ENCODE measurements at places on chromosomes 12 and 14. TPM values are rescaled to one million over a fixed set of nuclear protein-coding genes. Genes with fewer than 3 reads are reported as not detected.

Gene LRP1-AS
- not detected for total RNA-seq

Gene EPYC
- 0.53 TPM for total RNA-seq

Gene TPH2
- total RNA-seq, result not detected

Gene LGR5
- 1.4 TPM for total RNA-seq

Gene SLC7A7
- 9.7 TPM for total RNA-seq

Gene PEX5
- 50.2 TPM for total RNA-seq

Gene LMO3
- total RNA-seq, result 4.1 TPM

Gene RTN1
- 11.1 TPM for total RNA-seq

Gene SLC17A8
- total RNA-seq, result 2.6 TPM

Gene TAS2R7
- total RNA-seq, result not detected

Gene MMP14
- total RNA-seq, result 115 TPM

Gene PYGL
- 38.8 TPM for total RNA-seq

Gene BMP4
- 12.4 TPM for total RNA-seq

Gene GYS2
- total RNA-seq, result not detected

Gene NYNRIN
- 129 TPM for total RNA-seq

Gene VASH1
- 28.8 TPM for total RNA-seq

Gene SMIM41
- not detected for total RNA-seq

Gene SERPINA10
- total RNA-seq, result 1.5 TPM

Gene CEBPE
- not detected for total RNA-seq

Gene PLEKHG7
- not detected for total RNA-seq

Gene PMCH
- total RNA-seq, result not detected
